ENCODE measurements at places on chromosomes 13 and 19.

DNA sequence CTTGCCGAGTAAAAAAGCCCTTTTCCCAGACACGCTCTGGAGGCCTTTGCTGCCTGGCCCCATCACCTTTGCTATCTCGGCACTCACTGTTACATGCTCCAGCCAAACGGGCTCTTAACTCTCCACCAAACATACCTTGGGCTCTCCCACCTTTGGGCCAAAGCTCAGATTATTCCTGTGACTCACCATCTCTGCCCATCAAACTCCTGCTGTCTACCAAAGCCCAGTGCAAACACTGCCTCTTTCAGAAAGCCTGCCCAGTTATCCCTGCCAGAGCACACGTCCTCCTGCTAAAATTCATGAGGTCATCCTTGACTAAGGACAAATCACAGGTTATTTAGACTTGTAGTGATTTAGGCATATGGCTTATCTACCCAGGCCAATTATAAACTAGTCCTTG lies 48.1 kb upstream of the SERPINE3 start:
- no peak for DNase-seq

- DNase-seq = no peak
Measured at GRCh38 chr13:27035892-27036235, 135.7 kb downstream of the USP12 start.

GRCh38 chr13:98272549-98272948 lies 95.5 kb upstream of the RNF113B start:
- no peak for DNase-seq

DNA sequence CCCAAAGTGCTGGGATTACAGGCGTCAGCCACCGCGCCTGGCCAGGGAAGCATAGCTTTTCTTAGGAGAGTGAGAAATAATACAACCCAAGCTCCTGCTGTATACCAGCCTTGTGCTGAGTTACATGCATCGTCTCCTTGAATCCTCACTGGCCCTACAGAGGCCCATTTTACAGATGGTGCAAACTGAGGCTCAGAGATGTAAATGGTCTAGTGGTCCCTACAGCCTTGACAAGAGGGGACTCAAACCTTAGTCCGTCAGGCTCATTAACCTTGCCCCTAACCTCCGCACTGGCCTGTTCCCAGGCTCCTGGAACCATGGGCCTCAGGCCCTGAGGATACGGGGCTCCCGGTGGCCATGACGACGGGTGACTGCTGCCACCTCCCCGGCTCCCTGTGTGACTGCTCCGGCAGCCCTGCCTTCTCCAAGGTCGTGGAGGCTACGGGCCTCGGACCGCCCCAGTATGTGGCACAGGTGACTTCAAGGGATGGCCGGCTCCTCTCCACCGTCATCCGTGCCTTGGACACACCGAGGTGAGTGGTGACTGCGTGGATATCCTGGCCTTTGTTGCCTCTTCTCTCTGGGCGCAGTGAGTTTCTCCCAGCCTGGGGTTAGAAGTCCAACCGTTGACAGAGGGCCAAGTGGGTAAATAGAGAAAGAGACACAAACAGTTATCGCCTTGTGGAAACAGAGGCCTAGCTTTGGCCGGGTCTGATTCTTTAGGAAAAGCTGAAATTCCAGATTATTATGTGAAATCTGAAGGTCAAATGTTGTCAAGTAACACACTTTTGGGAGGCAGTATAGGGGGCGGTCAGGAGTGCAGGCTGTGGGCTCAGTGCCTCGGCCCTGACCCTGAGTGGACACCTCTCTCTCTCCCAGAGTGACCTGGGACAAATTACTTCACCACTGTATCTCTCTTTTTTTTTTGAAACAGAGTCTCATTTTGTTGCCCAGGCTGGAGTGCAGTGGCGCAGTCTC lies 8.7 kb downstream of the MARCHF2 start:
- DNase-seq = no peak

DNA sequence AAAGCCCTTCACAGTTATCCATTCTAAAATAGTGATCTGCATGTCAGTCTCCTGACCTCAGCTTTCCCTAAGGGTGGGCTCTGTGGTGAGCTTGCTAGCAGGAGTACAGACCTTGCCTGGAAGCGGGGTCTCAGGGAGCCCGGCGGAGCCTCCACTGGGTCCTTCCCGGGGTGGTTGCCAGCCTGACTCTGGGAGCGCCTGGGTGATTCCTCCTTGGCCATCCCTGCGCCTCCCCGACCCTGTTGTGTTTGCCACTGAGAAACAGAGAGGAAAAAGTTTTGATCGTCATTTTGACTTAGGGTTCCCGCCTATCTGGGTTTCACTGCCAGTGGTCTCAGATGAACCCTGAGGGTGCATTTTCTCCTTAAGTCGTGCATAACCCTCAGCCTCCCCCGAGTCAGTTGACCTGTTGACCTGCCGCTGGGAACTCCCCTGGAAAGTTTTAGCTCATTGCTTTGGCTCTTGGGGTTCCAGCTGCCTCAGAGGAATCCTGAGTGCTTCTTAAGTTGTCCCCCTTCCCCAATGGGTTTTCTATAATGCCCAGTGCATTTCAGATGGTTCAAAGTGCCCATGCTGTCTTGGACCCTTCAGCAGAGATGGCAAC lies 117.8 kb downstream of the RAB20 start:
- no peak for DNase-seq

GRCh38 chr13:22061371-22061805 lies 390.5 kb downstream of the FGF9 start:
- DNase-seq = peak; percentile 56

- DNase-seq = no peak
Measured at GRCh38 chr13:27034678-27035111, 136.9 kb downstream of the USP12 start.

GRCh38 chr13:20227730-20228129 lies 4.4 kb downstream of the GJB6 start:
- no peak for DNase-seq

DNA sequence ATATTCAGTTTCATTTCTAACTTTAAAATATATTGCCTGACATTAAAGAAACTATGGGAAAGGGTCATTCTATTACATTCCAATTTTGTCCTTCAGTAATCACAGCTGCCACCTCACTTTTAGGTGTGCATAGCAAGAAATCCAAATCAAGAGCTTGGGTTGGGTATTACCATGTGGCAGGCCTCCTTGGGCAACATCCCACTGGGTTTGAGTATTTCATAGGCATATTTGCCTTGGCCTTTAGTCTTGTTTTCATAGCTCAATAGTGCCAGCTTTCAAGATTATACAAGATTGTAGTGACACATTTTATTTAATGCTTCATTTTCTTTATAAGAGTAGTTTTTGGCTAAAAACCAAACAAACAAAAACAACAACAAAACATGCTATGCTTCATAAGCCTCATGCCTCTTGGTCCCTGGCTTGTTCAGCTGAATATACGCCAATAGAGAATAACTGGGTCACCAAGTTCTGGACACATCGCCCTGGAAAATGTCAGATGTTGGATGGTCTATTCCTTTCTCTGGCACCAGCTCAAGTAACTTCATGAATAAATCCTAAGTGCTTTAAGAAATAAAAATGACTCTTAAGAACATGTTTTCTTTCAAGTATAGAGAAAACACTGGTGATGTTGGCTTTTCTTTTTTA lies 167.4 kb upstream of the STARD13 start:
- DNase-seq = no peak

DNA sequence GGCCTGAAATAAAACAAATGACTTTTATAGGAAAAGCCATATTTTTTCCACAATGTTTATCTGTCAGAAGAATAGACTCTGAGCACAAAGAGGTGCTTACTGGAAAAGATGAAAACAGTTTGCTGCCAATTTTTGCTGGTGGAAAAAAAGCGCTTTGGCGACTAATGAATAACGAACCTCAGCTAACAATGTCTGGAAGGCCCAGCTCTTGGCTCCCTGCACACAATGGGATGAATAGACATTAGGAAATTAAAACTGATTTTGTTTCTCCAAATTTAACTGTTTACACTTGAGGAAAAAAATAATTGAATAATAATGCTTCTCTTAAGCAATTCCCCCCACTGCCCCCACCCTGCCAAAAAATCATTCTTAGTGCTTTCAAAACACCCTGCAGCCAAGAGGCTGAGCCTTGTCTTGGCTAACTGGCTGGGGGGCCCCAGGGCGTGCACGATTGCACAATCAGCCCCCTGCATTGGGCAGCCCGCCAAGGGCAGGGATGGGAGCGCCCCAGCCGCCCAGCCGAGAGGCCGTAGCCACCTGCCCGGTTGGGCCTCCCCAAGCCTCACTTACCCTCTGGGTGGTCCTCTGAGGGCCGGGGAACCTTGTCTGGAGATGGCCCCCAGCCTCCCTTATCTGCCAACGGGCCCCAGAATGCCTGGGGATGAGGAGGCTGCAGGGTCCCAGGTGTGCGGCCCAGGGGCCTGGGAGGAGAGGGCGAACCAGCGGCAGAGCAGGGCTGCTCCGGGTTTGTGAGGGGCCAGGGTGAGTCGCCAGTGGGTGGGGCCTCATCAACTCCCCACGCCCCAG lies 16.8 kb downstream of the CEBPG start:
- DNase-seq = no peak

- no peak for DNase-seq
Measured at GRCh38 chr19:14758816-14759215, 19.5 kb downstream of the ADGRE2 start.

DNA sequence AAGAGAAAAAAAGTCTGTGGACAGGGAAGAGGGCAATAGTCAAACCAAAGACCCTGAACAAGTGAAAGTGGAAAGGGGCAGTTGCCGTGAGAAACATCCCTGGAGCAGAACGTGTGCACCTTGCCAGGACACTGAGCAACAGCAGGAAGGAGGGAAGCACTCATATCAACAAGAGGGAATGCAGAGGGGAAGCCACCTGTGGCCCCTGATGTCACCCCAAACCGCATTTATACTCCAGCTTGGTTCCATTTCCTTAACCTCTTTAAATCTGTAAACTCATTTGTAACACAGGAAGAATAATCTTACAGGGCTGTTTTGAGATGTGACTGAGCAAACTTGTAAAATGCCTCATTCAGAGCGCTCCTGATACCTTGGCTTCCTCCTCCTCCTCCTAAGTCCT lies 698.8 kb downstream of the DIAPH3 start:
- DNase-seq = no peak

GRCh38 chr13:97798171-97798821 lies 155.2 kb upstream of the IPO5 start:
- DNase-seq = no peak
